RWPE1 (cell line): ENCODE measurements at places on chromosomes 5 and 9.

DNA sequence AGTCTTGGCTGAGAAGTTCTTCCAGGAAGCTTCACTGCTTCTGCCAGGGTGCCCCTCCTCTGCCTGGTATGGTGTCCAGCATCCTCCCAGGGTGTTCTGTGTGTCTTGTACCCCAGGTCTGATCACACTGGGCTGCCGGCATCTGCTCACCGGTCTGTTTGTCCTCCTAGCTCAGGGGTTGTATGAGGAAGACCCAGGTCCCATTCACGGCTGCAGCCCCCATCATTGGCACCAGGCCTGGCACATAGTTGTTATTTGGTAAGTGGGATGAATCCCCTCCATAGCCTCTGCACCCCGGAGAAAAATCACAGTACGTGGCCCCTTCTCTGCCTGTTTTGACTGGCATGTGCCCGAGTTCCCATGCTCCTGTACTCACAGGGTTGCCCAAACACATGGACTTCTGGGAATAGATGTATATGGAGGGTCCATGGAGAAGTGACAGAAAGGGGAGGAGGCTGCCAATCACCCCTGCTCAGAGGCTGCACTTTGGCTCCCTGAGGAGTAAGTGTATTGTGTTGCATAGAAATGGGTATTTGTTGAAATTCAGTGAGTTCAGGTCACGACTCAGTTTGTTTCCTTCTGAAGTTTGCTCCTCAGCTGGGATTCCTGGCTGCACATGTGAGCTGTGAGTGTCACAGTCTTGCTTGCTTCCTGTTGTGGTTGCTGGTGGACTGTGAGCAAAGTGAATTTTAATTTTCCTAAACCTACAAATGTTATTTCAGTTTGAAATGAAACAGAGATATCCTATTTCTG lies 96.2 kb downstream of the HSPA4 start:
- DNase-seq, result no peak

DNA sequence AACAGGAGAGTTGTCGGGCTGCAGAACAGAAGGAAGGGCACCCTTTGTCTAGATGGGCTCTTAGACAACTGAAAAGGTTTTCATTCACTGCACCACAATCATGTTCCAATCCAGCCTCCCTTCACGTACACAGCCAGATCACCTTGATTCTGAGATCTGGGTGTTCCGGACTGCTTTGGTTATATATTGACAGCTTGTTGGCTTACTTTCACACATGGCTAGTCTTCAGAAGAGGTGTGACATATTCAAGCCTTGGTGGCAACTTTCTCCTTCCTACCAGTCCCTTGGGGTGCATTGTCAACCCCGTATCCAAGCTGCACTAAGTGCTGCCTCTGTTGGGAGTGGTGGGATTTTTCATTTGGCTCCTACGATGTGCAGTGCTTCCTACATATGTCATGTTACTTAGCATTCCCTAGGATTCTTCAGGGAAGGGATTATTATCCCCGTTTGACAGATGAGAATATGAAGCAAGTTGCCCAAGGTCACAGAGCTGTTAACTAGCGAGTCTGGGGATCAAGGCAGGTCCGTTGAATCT lies 100.6 kb downstream of the LIFR start:
- DNase-seq, result no peak

- no peak for DNase-seq
Observed at GRCh38 chr5:27392716-27393115, 354.3 kb upstream of the CDH9 start.

DNA sequence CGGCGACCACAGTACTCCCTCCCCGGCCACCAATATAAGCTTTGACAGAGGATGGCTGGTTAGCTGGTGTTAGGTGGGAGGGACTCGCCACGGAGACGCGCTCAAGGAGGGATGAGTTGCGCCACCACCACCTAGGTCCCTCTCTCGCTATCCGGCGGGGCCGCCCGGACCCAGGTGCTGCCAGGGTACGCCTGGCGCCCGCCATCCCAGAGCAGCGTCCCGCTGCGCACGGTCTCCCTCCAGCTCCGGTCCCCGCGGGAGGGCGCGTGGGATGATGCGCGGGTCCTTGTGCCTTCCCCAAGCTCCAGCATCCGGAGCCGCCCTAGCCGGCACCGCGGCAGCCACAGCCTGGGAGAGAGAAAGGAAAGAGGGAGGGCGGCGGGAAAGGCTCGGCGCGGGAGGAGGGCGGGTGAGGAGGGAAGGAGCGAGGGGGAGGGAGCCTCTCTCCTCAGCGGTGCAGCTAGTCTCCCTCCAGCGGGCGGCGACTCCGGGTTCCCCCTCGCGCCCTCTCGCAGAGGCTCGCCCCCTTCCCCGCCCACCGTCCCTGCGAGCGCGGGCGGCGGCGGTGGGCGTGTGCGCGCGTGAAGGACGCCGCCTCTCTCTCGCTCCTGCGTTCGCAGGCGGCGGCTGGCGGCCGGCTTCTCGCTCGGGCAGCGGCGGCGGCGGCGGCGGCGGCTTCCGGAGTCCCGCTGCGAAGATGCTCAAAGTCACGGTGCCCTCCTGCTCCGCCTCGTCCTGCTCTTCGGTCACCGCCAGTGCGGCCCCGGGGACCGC lies at the start of gene CAMK4:
Gene CAMK4, plus strand, starts transcription at position 598 of the 774 bp plus-strand sequence. Its CDS starts 100 bp downstream, at position 698.
- peak; percentile 88 for DNase-seq

- DNase-seq, result no peak
Observed at GRCh38 chr5:55073211-55073610, 29.2 kb upstream of the GZMA start.
